ENCODE measurements at places on chromosomes 11 and 22.

- no peak for DNase-seq
These were observed 23.7 kb downstream of the TMPRSS13 start for GRCh38 chr11:117905524-117905923.

- no peak for DNase-seq
These were observed 32.9 kb downstream of the OR52E1 start for GRCh38 chr11:5102246-5102645.

DNA sequence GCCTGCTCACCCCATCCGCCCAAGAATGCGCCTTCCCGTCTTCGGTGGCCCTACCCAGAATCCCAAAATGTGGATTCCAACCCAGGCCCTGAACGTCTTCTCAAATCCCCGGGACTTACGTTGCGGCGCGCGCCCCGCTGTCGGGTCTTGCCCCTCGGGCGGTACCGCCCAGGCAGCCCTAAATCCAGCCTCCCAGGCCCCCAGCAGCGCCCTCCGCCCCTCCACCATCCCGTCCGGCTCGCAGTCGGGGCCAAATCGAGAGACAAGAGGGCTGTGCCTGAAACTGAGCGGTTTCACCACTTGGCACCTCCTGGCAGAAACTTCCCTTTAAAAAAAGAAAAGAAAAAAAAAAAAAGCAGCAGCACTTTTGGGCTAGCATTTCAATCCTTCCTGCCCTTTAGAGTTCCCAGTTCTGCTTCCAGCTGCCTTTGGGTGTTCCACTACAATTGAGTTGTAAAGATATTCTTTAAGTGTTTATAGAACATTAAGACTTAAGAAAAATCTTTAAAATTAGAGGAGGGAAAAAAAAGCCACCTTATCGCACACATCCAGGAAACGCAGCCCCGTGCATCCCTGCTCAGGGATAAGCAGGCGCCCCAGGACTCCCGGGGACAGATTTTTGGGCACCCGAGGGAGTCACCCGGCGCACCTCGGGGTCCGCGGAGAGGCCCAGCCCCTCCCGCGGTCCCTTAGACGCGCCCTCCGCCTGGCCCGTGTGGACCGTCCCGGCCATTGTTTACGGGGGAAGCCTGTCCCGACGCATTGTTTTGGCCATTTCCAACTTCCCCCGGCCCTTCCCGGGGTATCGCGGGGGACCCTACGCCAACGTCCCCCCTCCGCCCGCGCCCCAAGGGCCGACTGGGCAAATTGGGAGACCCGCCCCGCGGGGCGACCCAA, 57.6 kb downstream of the KCNJ4 start:
- no peak for DNase-seq

DNA sequence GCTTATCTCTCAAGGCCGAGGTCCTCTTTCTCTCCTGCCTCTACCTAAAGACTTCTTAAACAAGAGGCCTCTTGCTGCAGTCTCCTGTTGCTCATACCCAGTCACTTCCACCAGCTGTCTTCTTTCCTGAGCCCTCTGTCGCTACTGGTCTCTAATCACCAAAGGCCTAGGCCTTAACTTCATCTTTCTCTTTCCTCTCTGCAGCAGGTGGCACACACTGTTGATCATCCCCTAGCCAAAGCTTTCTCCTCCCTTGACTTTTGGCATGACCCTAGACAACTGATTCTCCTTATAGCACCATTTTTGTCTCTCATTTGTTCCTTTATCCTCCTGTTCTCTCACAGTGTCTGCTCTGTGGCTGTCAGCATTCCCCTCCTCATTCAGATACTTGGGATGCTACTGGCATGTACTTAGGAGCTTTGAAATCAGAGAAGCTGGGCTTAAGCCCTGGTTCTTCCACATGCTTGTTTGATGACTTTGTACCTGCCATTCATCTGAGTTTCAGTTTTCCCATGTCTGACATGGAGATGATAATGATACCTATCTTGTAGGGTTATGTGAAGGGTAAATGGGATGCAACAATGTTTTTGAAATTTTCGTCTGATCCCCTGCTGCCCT, 22.4 kb downstream of the ENDOD1 start:
- DNase-seq, result no peak

DNA sequence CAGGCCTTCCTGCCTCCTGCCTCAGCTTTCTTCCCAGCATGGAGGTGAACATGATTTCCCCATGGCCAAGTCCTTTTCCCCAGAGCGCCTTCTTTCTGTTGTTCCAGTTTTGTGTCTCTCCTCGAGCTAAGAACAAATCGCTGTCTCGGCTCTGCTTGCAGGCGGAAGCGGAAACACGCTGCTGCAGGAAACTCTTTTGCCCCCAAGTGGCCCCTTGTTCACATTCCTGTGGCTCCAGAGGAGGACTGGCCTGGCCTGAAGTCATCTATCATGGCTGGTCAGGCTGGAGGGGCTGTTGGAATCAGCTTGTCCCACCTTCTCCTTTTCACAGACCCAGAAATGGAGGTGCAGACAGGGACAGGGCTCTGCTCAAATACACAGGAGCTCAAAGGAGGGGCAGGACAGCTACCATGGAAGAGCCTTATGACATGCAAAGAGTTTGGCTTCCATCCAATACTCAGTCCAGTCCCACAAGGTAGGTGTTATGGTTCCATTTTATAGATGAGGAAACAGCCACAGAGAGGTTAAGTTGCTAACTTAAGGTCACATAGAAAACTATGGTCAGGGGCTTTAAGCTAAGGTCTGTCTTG, 182.2 kb upstream of the SYT13 start:
- DNase-seq, result no peak

GRCh38 chr11:64096835-64097234, 61.1 kb downstream of the FLRT1 start:
- no peak for DNase-seq

DNA sequence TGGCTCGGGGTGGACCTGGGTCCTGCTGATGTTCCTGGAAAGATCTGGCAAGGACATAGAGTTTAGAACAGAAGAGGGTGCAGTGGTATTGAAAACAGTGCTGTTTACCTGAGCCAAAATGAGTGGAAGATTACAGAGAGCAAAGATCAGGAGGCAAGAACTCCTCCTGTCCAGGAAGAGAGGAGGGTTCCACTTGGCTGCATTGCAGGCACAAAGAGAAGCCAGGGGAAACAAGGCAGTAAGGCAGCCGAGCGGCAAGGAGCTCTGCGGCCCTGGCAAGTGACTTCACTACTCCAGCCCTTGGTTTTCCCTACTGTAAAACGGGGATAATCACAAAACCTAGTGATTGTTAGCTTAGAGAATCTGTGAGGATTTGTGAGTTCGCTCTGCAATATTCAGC, 3.7 kb upstream of the PACSIN2 start:
- no peak for DNase-seq

GRCh38 chr11:106176817-106177216, 99.4 kb downstream of the AASDHPPT start:
- DNase-seq, result no peak

- DNase-seq, result peak; percentile 66
These were observed 60.2 kb downstream of the SMIM38 start for GRCh38 chr11:69215784-69216415.

GRCh38 chr11:86395061-86395551, 20.4 kb downstream of the CCDC81 start:
- peak; percentile 5 for DNase-seq

DNA sequence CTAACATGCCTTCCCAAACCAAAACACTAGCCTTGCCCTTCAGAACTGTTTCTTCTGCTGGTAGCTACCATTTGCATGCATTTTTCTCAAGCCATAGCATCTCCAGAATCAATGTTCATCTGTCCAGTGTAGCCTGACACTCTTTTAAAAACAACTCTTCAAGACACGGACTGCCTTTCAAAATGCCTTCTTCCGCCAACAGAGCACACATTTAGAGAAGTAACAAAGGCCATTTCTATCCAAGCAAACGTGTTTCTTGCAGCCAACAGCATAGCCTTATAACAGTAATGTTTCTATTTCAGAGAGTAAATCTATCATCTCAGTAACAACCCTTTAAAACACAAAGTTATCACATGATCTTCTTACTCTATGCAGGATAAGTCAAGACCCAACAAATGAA, 143.3 kb upstream of the MTMR2 start:
- no peak for DNase-seq

- no peak for DNase-seq
These were observed 91.8 kb upstream of the LDLRAD3 start for GRCh38 chr11:35852056-35852455.

- peak; percentile 93 for DNase-seq
These were observed at the start of gene FADS3 for GRCh38 chr11:61891331-61892084. Gene FADS3, minus strand, starts transcription at chr11:61891545. Its CDS starts 164 bp downstream, at chr11:61891381.

- no peak for DNase-seq
These were observed 21.2 kb downstream of the GRAMD1B start for GRCh38 chr11:123451183-123451781.

DNA sequence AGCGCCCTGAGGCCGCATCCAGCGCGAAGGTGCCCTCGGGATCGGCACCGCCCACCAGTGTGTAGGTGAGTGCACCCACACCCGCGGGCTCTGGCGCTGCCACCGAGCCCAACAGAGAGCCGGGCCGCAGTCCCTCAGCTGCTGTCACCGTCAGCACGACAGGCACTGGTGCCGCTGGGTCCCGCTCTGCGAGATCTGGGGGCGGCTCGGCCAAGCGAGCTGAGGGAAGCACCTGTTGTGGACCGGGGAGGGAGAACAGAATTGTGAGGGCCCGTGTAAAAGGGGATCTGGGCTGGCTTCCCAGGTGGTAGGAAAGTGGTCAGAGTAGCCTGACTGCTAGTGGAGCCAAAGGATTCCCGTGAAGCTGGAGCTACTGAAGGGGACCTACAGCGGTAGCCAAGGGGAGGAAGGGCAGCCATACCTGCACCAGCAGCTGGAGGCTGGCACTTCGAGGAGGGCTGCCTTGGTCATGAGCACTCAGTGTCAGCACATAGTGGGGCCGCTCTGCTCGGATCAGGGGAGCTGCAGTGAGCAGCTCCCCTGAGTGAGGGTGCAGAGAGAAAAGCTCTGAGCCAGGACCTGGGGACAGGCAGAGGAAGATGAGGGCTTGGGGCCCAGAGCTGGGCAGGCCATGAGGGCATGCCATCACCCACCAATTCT, 11.5 kb upstream of the TPP1 start:
- no peak for DNase-seq

DNA sequence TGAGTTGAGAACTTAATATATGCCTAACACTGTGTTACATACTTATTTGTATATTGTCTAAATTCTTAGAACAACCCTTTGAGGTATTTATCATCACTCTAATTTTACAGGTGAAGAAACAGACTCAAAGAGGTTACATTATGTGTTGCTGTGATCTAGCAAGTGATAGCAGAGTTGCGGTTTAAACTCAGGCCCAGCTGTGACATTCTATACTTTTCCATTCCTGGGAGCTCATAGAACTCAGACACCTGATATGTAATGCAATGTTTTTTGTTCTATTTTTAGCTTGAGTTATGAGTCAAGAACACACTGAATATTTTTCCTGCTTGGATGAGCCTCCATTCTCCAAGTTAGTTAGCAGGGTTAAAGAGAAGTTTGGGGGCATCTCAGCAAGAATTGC, 449.7 kb upstream of the DDI1 start:
- no peak for DNase-seq

GRCh38 chr22:30348404-30348803, 8.3 kb downstream of the SF3A1 start:
- no peak for DNase-seq

GRCh38 chr22:38832005-38832978, 11.5 kb downstream of the NPTXR start:
- DNase-seq, result no peak

- no peak for DNase-seq
These were observed 76.5 kb downstream of the BTBD10 start for GRCh38 chr11:13386567-13386966.

- peak; percentile 81 for DNase-seq
These were observed 482.6 kb downstream of the MIAT start for GRCh38 chr22:27139935-27140511.

DNA sequence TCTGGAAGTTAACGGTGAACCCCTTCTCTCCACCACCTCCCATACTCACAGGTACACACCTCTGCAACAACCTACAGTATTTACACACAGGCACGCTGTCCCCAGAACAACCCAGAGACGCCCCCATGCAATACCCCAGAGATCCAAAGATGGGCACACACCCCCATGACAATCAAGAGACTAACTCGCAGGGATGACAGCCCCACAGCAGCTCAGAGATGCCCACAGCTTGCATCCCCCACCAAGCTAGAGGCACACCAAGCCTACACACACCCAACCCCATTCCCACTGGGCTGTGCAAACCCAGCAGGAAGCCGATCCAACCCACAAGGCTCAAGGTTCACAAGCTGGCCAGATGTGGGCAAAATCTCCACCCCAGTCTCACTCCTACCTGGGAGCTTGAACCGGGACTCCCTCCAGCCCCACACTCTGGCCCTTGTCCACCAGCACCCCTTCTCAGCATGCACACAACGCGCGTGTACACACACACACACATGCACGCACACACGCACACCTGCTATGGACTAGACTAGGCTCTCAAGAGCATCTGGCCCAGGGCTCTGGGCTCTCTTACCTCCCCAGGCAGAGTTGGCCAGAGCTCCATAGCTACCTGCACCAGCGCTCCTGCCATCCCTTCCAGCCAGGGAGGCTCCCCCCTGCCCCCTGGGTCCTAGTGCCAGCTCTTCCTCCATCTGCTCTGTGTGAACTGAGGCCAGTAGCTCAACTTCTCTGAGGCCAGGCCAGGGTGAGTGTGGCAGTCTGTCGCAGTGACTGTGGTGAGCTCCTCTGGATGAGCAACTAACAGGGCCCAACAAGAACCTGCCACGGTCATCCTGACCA, 11.5 kb downstream of the STARD10 start:
- no peak for DNase-seq

GRCh38 chr11:126636911-126637794, 281.7 kb downstream of the ST3GAL4 start:
- peak; percentile 84 for DNase-seq

- peak; percentile 41 for DNase-seq
These were observed 29.0 kb downstream of the RTN4R start for GRCh38 chr22:20238901-20239675.

GRCh38 chr11:11982975-11983374, 25.5 kb downstream of the DKK3 start:
- no peak for DNase-seq
